Activated CD4-positive, alpha-beta T cell treated with anti-CD3 and anti-CD28 coated beads, Interleukin-2, amount 10 ng/mL, durations not matched to agents 24 days and 14 days (primary cell): ENCODE measurements at places on chromosomes 11 and 22. TPM values are rescaled to one million over a fixed set of nuclear protein-coding genes. Genes with fewer than 3 reads are reported as not detected.

DNA sequence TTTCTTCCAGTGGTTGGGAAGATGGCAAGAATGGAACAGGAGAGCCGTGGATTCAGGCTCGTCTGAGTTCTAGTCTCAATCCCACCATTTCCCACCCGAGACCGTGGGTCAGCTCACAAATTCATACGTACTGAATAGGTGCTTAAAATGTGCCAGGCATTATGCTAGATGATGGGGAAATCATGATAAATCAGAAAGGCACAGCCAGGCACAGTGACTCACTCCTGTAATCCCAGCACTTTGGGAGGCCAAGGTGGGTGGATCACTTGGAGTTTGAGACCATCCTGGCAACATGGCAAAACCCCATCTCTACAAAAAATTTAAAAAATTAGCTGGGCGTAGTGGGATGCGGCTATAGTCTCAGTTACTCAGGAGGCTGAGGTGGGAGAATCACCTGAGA lies 7.1 kb downstream of the TRIOBP start:
- DNase-seq = no peak
- no peaks in the 10 kb centered on the region for H3K27me3 ChIP-seq
- peaks cover 5% of the 10 kb centered on the region for H3K36me3 ChIP-seq
- H3K4me3 ChIP-seq = no peak overlapping the region
- H3K27ac ChIP-seq = no peak overlapping the region

DNA sequence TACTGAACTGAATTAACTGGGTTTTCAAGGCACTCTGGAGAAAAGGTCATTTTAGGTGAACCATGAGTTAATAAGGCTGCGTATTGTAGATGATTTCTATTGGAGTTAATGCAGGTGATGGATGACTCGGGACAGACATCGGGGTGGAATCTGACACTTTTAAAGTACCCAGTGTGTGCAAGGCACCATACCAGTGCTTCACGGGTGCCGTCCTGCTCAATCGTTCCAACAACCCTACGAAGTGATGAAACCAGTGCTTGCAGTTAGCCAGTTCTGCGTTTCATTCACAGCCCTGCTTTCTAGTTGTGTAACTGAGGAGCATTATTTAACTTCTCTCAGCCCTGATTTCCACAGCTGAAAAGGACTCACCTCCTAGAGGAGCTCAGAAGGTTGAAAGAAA lies 216.5 kb downstream of the BARX2 start:
- H3K27me3 ChIP-seq = no peaks in the 10 kb centered on the region
- H3K36me3 ChIP-seq = no peaks in the 10 kb centered on the region
- no peak overlapping the region for H3K27ac ChIP-seq
- H3K4me3 ChIP-seq = no peak overlapping the region
- DNase-seq = no peak
- no peaks in the 10 kb centered on the region for H3K4me1 ChIP-seq

GRCh38 chr11:78920329-78920728 lies 345.7 kb upstream of the NARS2 start:
- no peak for DNase-seq
- no peaks in the 10 kb centered on the region for H3K36me3 ChIP-seq
- H3K4me1 ChIP-seq = no peaks in the 10 kb centered on the region
- peaks cover 2% of the 10 kb centered on the region for H3K27me3 ChIP-seq

DNA sequence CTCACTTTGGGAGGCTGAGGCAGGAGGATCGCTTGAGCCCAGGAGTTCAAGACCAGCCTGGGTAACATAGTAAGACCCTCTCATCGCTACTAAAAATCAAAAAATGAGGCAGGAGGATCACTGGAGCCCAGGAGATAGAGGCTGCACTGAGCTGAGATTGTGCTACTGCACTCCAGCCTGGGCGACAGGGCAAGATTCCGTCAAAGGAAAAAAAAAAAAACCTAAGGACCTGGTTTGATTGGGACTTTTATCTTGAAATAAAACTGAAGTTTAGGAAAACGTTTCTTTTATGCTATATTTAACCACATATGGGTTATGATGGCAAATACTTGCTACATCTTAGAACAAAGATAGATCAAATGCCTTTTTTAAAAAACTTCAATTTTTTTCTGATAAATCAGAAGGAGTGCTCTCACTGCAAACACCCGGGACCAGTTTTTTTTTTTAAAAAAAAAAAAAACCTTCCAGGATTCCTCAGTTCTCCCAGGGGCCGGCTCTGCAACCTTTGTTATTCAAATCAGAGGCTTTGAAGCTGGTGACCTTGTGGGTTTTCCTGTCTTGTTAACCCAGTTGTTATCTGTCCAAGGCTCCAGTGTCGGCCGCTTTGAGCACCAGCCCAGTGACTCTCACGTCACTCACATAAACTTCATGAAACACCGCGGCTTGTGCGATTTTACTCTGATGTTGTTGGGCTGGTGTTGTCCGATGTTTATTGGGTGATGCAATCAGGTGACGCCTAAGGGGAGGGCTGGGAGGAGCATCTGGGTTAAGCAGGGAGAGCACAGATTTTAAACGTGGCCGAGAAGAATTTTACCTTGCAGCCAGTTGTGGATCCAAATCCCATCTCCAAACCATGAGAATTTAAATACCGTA lies 24.7 kb upstream of the SLC22A12 start:
- peak; percentile 83 for DNase-seq
- H3K27me3 ChIP-seq = no peaks in the 10 kb centered on the region
- no peak overlapping the region for H3K27ac ChIP-seq
- H3K36me3 ChIP-seq = no peaks in the 10 kb centered on the region
- peaks cover 6% of the 10 kb centered on the region for H3K4me1 ChIP-seq

- DNase-seq = no peak
- H3K4me3 ChIP-seq = no peak overlapping the region
- H3K4me1 ChIP-seq = no peaks in the 10 kb centered on the region
- peaks cover 2% of the 10 kb centered on the region for H3K27me3 ChIP-seq
- H3K36me3 ChIP-seq = no peaks in the 10 kb centered on the region
Measured at GRCh38 chr22:27794226-27794625, 7.3 kb downstream of the MN1 start.

DNA sequence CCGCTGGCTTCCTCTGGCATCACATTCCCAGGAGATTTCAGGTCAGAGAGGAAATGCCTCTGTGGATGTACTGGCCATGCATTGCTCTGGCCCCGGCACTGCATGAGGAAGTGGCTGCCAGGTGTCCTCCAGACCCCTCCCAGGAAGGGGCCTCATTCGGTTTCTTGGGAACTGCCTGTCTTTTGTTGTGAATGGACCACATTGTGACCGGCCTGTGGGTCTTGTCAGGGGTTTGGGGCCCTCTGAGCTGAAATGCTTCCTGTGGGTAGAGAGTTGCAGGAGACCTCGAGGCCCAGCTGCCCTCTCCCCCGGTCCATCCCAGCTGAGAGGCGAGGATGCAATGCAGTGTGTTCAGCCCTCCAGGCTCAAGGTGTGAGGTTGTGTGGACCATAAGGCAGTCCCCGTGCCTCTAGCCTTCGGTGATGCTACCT lies 18.8 kb upstream of the ST3GAL4 start:
- peaks cover 30% of the 10 kb centered on the region for H3K36me3 ChIP-seq
- H3K4me1 ChIP-seq = peaks cover 17% of the 10 kb centered on the region
- no peaks in the 10 kb centered on the region for H3K27me3 ChIP-seq
- peak overlapping the region; percentile 54 for H3K27ac ChIP-seq

- H3K27ac ChIP-seq = no peak within 1 kb of the TSS
- H3K27me3 ChIP-seq = peaks cover 42% of the 10 kb centered on the region
- DNase-seq = no peak
- peak within 1 kb of the TSS; percentile 59 for H3K4me3 ChIP-seq
Measured at GRCh38 chr11:1389932-1390568, at the start of gene BRSK2. TSS of gene BRSK2 (plus strand) at chr11:1389934. CDS start at chr11:1390285, 351 bp downstream.

DNA sequence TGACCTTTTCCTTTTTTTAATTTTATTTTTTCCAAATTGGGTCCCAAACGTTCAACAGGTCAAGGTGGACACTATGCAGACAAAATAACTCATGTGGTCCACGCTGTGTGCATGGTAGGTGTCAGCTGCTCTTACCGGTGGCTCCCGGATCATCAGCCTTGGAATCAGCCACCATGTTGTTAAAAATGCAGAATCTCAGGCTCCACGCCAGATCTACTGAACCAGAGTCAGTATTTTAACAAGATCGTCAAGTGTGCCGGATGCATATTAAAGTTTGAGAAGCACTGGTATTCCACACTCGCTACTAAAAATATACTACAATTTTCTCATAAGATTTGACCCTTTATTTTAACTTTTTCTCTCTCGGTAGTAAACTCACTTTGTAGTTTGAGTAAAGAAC lies 553 bp upstream of the LDLRAD3 start:
- H3K36me3 ChIP-seq = no peaks in the 10 kb centered on the region
- peaks cover 7% of the 10 kb centered on the region for H3K4me1 ChIP-seq
- DNase-seq = no peak
- H3K27ac ChIP-seq = peak overlapping the region; percentile 54
- peaks cover 50% of the 10 kb centered on the region for H3K27me3 ChIP-seq

- no peaks in the 10 kb centered on the region for H3K4me1 ChIP-seq
- no peaks in the 10 kb centered on the region for H3K36me3 ChIP-seq
- no peak overlapping the region for H3K27ac ChIP-seq
- H3K27me3 ChIP-seq = no peaks in the 10 kb centered on the region
- H3K4me3 ChIP-seq = no peak overlapping the region
Measured at GRCh38 chr11:126748100-126748791, 252.3 kb downstream of the KIRREL3 start.

- no peak overlapping the region for H3K27ac ChIP-seq
- H3K36me3 ChIP-seq = no peaks in the 10 kb centered on the region
- H3K4me3 ChIP-seq = no peak overlapping the region
- DNase-seq = peak; percentile 70
- H3K27me3 ChIP-seq = no peaks in the 10 kb centered on the region
Measured at GRCh38 chr11:86202013-86202336, 42.6 kb upstream of the EED start.

DNA sequence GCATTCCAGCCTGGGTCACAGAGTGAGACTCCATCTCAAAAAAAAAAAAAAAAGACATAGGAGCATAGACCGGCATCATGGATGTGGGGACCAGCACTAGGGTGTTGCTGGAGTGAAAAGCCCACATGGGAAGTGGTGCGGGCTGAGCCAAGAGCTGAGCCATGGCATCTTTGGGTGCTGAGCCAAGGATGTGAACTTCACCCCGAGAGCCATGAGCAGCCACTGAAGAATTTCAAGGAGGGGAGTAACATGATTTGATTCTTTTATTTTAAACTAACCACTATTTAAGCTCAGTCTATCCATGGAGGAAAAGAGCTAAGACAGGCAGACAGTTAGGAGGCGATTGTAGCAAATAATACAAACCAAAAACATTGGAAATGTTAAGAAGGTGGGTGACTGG lies 57.4 kb downstream of the AHNAK start:
- H3K27me3 ChIP-seq = peaks cover 2% of the 10 kb centered on the region
- no peak overlapping the region for H3K4me3 ChIP-seq
- peaks cover 4% of the 10 kb centered on the region for H3K4me1 ChIP-seq
- DNase-seq = no peak
- H3K36me3 ChIP-seq = no peaks in the 10 kb centered on the region
- no peak overlapping the region for H3K27ac ChIP-seq

OR5D13 gene
- not detected in 2 replicates for total RNA-seq

TMPRSS13 gene
- 1.2 and 1.5 TPM in 2 replicates for total RNA-seq

GRCh38 chr22:35555483-35555890 lies 14.9 kb downstream of the RASD2 start:
- no peaks in the 10 kb centered on the region for H3K36me3 ChIP-seq
- no peak overlapping the region for H3K4me3 ChIP-seq
- H3K27me3 ChIP-seq = peaks cover 12% of the 10 kb centered on the region
- DNase-seq = no peak
- peaks cover 12% of the 10 kb centered on the region for H3K4me1 ChIP-seq

- H3K4me3 ChIP-seq = no peak overlapping the region
- H3K27me3 ChIP-seq = peaks cover 8% of the 10 kb centered on the region
- H3K4me1 ChIP-seq = no peaks in the 10 kb centered on the region
- no peak for DNase-seq
Measured at GRCh38 chr22:44436736-44437135, 61.3 kb downstream of the RTL6 start.

- peaks cover 54% of the 10 kb centered on the region for H3K4me1 ChIP-seq
- H3K27me3 ChIP-seq = no peaks in the 10 kb centered on the region
- H3K27ac ChIP-seq = peak overlapping the region; percentile 48
- no peak overlapping the region for H3K4me3 ChIP-seq
- DNase-seq = no peak
Measured at GRCh38 chr11:60996381-60997138, 25.1 kb downstream of the CD6 start.

DNA sequence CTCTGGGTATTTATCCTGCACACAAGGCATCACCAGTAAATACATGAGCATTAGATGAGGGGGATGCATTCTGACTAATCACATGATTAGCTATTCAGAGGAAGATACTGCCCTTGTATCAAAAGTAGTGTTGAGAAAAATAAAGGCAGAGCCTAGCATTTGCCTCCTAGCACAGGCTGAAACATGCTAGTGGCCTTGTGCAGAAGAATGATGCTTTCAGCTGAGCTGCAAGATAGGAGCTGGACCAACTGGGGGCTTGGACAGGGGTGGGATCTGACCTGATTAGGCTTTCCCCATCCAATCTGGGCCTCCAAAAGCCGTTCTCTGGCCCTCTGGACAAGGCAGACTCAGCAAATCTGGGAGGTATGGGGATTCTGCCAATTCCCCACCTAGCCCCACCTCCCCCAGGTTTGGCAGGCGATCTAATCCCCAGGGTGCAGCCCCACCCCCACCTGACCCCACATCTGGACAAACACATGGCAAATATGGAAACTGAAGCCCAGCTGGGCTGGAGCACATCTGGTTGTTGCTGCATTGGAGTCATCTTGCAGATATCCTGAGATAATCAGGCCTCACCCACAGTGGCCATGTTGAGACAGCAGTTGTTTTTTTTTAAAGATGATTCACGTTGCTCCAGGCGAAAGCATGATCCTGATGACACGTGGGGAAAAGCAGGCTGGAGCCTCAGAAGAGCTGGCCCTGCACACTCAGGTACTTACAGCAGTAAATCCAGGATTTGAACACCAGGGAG lies 4.4 kb upstream of the MISFA start:
- H3K27me3 ChIP-seq = no peaks in the 10 kb centered on the region
- peaks cover 12% of the 10 kb centered on the region for H3K4me1 ChIP-seq
- no peak overlapping the region for H3K27ac ChIP-seq
- DNase-seq = no peak
- H3K36me3 ChIP-seq = peaks cover 4% of the 10 kb centered on the region

DNA sequence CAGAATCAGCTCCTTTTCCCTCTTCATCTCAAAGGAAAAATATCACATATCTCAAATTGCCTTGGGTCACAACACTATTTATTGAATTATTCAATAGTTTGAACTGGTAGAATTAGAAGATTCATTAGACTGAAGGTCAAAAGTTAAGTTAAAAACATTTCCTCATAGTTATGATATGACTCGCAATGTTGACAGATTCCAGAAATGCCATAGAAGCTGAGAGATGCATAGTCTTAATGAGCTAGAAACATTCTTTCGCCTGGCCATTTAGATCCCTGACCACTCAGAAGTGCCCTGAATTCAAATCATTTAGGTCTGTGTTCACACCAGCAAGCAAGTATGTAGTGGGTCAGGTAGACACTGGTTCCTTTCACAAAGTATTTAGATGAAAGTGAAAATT lies 44.4 kb downstream of the FAT3 start:
- H3K4me1 ChIP-seq = no peaks in the 10 kb centered on the region
- no peaks in the 10 kb centered on the region for H3K36me3 ChIP-seq
- H3K27ac ChIP-seq = no peak overlapping the region
- no peak for DNase-seq
- H3K4me3 ChIP-seq = no peak overlapping the region

- no peak overlapping the region for H3K4me3 ChIP-seq
- no peaks in the 10 kb centered on the region for H3K36me3 ChIP-seq
- H3K27ac ChIP-seq = no peak overlapping the region
- DNase-seq = no peak
- peaks cover 2% of the 10 kb centered on the region for H3K4me1 ChIP-seq
- peaks cover 24% of the 10 kb centered on the region for H3K27me3 ChIP-seq
Measured at GRCh38 chr22:30538280-30538679, 8.3 kb downstream of the SEC14L6 start.

GRCh38 chr11:7332962-7333361 lies 81.3 kb downstream of the SYT9 start:
- H3K36me3 ChIP-seq = no peaks in the 10 kb centered on the region
- no peak overlapping the region for H3K4me3 ChIP-seq
- H3K27me3 ChIP-seq = no peaks in the 10 kb centered on the region
